ENCODE measurements at places on chromosomes 11 and 22.

GRCh38 chr11:79083352-79083751, 357.5 kb downstream of the TENM4 start:
- no peak for DNase-seq

GRCh38 chr11:29171360-29171950, 845.4 kb downstream of the KCNA4 start:
- no peak for DNase-seq

DNA sequence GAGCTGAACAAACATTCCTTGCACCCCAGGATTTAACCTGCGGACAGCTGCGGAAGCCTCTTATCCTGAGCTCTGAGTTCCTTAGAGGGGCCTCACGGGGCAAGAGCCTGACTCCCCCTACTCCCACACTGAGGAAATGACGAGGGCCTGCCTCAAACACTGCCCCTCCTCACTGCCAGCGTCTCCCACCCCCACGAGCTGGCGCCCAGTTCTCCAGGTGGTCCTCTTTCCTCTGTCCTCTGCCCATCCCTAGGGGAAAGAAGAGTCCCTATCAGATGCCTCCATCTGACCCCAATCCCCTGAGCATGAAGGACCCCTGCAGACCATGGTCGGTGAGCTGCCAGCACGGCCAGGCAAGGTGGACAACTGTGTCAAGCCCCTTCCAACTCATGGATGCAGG, 14.3 kb downstream of the CHST1 start:
- DNase-seq = no peak

GRCh38 chr11:107179829-107180228, 161.6 kb upstream of the GUCY1A2 start:
- no peak for DNase-seq

DNA sequence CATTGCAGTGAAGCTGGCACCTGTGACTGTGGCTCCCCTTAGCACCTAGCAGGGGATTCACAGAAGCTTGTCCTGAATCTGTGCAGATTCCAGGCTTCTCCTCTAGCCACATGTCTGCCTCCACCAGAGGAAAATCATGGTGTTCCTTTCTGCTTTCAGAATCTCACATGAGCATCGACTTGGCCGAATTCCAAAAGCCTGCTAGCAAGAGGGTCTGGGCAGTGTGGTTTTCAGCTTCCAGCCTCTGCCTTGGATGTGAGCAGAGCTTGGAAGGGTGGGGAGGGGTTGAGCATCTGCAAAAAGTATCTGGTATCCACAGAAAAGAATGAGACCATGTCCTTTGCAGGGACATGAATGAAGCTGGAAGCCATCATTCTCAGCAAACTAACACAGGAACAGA, 911.1 kb downstream of the TBC1D22A start:
- no peak for DNase-seq

DNA sequence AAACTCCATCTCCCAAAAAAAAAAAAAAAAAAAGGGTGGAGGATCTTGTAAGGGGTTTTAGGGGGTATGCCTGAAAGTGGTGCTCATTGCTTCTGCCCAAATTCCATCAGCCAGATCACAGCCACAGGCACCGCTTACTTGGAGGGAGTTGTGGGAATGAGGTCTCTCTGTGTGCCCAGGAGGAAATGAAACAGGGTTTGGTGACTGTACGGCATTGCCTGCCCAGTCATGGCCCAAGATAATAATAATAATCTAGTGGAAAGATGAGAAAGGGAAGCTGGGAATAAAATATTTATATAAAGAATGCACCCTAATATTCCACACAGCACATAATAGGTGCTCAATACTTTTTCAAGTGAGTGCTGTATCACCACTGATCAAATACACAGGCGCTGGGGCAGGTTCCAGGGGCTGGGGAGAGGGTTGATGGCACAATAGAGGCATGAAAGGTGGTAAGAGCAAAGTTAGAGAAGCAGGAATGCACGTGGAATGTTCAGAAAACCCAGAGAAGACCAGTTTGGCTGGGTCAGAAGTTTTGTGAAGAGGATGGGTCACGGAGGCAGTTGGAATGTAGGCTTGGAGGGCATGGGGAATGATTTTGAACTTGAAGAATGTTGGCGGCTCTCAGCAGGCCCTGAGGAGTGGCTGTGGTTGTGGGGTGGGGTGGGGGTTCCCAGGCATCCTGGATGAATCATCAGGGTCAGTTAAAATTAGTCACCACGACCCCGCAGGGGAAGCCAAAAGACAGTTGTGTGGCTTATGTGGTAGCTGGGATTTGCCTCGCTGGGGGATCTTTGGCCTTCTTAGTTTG, 12.5 kb upstream of the MB start:
- DNase-seq = peak; percentile 91
